Activated naive CD4-positive, alpha-beta T cell treated with anti-CD3 and anti-CD28 coated beads, Interleukin-2, amount 50 U/mL, for 72 hours (primary cell): ENCODE measurements at places on chromosomes 7 and 10. TPM values are rescaled to one million over a fixed set of nuclear protein-coding genes. Genes with fewer than 3 reads are reported as not detected.

DNA sequence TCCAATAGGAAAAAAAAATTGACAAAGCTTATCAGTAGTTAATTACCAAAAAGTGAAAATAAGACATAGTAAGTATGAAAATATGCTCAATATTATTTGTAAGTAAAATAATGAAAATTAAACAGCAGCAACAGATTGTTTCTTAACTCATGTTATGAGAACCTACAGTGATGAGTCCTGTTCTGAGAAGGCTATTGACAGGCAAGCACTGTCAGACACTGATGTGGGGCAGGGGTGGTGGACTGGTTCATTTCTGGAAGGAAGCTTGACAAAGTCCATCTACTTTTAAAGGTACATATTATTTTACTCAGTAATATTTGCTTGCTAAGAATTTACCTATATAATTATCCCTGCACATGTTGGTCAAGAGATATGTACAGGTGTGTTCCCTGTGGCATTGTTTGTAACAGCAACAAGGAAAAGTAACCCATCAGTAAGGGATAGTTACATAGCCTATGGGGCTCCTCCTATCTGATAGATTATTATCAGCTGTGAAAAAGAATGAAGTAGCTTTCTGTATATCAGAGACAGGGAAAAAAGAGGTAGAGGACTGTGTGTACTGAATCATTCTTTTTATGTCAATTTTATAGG lies 161.6 kb downstream of the RTKN2 start:
- DNase-seq: no peak

GRCh38 chr7:69568266-69568665 lies 30.0 kb upstream of the AUTS2 start:
- DNase-seq: no peak

Gene ZNF398
- total RNA-seq: 6.6 TPM

GRCh38 chr10:118163217-118163616 lies 116.5 kb upstream of the RAB11FIP2 start:
- DNase-seq: no peak

GRCh38 chr7:1531263-1531978 lies 919 bp downstream of the MAFK start:
- peak; percentile 43 for DNase-seq
